ENCODE measurements at places on chromosomes 16 and 17.

GRCh38 chr17:29567554-29568330 lies 759 bp upstream of the TP53I13 start:
- no peak for DNase-seq

DNA sequence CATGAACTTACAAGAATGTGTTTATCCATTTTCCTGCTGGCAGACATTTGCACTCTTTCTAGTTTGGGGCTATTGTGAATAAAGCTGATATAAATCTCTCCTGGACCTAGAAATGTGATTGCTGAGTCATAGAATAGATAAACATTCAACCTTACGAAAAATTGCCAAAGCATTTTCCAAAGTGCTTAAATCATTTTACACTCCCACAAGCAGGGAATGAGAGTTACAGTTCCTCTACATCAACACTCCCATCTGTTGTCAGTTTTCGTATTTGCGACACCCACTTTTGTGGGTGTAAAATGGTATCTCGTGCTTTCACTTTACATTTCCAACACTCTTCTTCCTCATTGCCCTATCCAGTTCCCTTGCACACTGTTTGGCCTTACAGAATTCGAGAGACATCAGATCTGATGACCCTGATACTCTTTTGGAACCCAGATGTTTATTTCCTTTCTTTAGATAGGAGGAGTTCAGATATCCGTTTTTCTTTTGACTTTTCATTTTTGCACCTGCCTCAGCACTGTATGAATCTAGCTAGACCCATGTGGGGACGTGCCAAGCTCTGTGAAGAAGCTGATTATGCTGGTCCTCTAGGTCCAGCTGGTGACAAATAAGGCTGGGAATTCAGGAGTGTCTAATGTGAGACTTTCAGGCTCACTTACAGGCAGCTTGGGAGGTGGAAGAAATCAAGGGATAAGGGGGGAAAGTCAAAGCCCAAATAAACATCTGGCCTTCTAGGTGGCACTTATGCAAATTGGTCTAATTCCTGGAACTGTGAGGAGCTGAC lies 14.0 kb downstream of the SOX9 start:
- DNase-seq, result no peak

DNA sequence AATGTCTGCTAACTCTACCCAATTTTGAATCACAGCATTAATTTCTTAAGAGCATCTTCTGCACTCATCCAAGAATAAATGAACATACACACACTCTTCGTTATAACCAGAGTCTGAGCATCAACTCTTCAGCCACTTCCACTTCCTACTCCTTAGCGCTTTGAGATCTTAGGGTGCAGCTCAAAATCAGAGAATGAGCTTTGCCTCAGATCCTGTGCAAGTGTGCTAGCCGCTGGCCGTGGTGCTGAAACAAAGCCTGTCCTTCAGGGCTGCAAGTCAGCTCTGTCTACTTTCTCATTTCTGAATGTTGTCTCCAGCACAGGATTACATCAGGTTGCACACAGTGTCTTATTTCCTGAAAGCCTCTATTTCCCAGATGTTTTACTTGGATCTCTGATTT lies 165.4 kb downstream of the AIPL1 start:
- no peak for DNase-seq

GRCh38 chr17:61496174-61496956 lies 44.1 kb downstream of the TBX4 start:
- DNase-seq, result no peak

GRCh38 chr17:69018687-69019086 lies 42.0 kb downstream of the ABCA9 start:
- DNase-seq, result no peak

DNA sequence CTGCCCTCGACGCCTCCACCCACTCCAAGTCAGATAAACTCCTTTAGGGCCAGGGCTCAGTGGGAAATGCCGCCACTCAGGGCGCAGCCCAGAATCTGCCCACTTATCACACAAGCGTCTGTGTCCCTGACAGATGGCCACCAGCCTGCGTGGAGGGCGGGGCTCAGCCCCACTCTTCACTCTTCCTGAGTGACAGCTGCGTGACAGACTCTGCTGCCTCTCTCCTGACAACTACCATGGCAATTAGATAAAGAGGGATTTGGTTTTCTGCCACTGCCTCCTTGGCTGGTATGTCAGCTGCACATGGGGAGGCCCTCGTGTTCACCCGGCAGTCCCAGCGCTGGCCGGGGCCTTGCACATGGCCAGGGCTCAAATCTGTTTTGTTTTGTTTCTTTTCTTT lies 96.2 kb downstream of the RTN4RL1 start:
- no peak for DNase-seq

DNA sequence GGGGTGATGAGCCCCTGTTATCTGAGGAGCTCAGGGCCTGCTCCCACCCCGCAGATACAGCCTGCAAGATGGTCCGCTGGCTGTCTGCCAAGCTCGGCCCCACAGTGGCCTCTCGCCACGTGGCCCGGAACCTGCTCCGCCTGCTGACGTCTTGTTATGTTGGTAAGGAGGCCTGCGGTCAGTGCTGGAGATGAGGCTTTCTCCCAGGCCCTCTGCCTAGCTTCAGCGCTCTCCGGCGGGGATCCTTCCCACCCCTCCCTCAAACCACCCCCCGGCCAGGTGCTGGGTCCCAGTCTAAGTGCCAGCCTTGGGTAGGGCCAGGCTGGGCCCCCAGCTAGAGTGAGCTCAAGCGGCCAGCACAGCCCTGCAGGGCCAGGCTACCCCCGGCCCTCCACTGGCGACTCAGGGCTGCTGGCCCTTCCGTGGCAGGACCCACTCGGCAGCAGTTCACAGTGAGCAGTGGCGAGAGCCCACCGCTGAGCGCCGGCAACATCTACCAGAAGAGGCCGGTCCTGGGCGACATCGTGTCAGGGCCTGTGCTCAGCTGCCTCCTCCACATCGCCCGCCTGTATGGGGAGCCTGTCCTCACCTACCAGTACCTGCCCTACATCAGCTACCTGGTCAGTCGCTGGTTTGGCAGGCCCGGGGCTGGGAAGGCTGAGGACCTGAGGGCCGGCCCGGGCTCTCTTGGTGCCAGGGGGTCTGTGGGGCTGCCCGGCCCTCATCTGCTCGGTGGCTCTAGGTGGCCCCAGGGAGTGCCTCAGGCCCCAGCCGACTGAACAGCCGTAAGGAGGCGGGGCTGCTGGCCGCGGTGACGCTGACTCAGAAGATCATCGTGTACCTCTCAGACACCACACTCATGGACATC lies 6.1 kb downstream of the WDR81 start:
- DNase-seq, result no peak
